ENCODE measurements at places on chromosomes 3 and 15.

DNA sequence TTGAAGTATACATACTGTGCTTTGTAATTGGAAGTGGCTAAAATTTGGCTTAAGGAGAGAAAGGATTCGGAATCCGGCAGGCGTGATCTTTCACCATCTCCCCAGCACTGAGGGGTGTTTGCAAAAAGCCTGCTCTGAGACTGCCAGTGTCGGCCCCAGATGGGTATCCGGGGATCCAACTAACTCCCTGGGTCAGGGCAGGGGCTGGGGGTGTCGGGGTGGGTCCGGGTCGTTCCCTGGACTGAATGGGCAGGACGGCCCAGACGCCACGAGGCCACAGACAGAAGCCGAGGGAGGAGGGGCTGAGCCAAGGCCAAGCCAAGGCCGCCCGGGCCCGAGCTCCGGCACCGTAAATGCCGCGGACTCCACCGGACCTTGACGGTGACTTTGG lies 349 bp downstream of the PPIB start:
- no peak for DNase-seq

DNA sequence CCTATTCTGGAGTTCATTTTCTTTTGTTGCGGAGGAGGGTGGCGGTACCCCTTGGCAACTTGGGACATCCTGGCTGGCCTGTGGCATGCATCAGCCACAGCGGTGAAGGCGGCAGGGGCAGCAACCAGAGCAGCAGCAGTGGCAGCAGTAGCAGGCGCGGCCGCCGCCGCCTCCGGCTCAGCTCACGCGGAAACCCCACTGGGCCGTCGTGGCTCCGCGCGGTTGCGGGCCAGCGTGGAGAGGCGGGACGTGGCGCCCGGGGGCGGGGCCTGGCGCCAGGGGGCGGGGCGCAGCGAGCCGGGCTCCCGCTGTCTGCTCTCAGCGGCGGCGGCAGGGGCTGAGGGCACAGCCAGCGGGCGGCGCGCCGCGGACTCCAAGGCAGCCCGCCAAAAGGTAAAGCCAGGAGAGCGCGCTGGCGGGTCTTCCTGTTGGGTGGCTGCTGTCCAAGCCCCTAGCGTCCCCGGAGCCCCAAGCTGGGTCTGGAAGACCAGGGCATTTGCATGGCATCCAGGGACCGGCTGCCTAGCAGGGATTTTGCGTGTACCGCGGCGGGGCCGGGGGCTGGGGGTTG lies 334.4 kb upstream of the THRB start:
- no peak for DNase-seq

DNA sequence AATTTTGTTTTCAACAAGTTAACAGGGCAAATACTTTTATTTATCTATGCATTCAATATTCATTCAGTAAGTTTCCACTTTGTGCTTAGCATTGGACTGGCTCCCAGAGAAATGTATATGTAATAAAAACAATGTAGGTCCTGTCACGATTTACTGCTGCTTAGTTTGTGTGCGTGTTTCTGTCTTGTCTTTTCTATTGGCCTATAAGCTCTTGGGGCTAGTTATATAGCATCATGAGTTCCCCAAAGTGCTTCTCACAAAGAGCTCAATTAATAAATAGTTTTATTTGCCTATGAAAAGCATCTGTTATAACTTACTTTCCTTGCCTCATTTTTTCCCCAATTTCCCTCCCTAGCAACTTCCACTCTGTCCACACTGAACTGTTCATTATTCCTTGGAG lies 666.7 kb upstream of the NAALADL2 start:
- DNase-seq: no peak

- no peak for DNase-seq
Measured at GRCh38 chr15:94421706-94422105, 190.3 kb downstream of the MCTP2 start.

- no peak for DNase-seq
Measured at GRCh38 chr3:31166249-31166885, 271.9 kb upstream of the GADL1 start.

- DNase-seq: no peak
Measured at GRCh38 chr15:41231422-41232226, 556 bp downstream of the CHP1 start.

Measured in NB4 (cell line).